Sigmoid colon (tissue), 7 donors: ENCODE measurements at places on chromosomes 7 and 10. TPM values are rescaled to one million over a fixed set of nuclear protein-coding genes. Genes with fewer than 3 reads are reported as not detected.

Gene SH2D4B
- total RNA-seq = 0.33 TPM

GRCh38 chr10:62844280-62845011 is 28.3 kb upstream of the EGR2 start:
- DNase-seq = no peak

GRCh38 chr10:11326241-11326640 is 285.2 kb downstream of the USP6NL start:
- DNase-seq = no peak

DNA sequence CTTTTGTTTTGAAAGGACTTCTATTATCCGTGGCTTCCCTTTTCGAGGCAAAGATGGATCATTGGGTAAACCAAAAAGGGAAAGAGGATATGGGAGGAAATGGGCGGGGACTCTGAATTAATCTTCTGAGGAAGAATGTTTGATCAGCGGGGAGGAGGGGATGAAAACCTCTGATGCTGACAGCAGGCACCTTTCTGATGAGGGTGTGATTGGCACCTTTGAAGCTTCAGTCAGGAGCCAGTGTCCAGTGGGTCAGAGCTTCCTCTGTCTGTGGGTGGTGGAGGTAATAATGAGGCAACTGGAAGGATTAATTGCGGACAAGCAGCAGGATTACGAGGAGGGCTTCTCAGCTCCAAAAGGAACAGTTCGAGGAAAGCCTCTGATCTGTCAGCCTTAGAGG is 877.6 kb downstream of the LRMDA start:
- DNase-seq = no peak

DNA sequence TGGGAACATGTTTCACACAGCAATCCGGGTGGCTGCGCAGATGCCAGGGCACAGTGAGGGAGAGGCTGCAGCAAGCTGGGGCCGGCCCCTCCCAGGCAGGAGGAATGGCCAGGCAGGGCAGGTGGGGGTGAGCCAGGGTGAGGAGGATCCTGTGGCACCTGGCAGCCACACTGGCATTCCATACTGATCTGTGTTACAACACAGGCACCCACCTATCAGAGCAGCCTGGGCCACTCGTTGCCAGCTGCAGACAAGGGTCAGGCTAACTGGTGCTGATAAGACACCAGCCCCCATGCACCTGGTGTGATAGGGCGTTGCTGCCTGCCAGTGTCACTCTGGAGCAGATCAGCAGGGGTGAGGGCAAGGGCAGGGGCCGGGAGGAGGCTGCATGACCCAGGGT is 16.6 kb upstream of the RET start:
- DNase-seq = no peak

DNA sequence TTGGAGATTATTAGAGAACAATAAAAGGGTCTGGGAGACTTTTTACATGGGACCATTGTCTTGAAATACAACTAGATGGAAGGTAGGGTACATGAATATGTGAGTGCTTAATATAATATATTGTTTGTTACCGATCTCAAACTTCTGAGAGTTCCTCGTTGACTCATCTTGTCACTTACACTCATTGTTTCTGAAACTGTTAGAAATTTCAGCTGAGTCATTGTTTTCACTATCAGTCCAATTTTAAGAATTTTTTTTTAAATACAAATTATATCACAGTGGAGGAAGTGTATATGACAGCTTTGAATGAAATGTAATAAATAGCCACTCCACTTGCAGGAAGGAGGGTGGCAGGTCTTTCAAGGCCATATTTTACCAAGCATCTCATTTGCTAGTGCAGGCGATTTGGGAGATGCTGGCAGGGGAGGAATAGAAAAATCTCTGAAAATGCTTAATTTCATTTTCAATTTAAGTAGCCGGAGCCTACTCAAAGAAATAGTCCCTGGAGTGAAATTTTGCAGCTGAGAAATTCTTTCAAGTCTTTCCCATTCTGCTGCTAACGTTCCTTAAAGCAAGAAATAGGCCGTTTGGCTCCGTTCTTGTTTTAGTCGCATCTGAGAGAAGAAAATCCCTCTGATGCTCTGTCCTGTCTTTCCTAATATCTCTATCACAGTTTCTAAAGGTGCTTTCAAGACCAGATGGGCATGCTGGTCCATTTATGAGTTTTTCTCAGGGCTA is 1404.2 kb upstream of the CELF2 start:
- no peak for DNase-seq

- no peak for DNase-seq
These were observed 69.4 kb downstream of the TBXAS1 start for GRCh38 chr7:139898483-139898882.

DNA sequence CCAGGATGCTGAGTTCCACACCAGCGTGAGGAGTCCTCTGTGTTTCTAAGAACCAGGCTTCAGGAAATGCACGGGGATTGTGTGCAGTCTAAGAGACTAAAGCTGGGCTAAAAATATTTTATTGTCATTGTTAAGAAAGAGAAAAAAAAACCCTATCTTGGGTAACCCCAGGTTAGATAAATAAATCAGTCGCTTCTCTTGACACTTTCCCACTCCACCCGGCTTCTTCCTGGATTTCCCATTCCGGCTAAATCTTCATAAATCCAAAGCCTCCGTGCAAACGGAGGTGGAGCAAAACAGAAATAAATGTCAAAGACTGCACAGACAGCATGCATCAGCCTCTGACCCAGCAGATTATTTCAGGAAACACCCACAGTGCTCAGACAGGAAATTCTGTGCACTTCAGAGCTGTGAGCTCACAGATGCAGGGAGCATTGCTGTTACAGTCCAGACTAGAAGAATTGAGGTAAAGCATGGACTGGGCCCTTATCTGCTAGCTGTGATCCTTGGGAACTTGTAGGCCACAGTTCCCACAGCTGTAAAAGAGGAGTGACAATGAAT is 44.8 kb upstream of the GRID1 start:
- DNase-seq = no peak
